Stimulated activated CD4-positive, alpha-beta T cell treated with anti-CD3 and anti-CD28 coated beads, TNF-alpha, amount 100 ng/mL, for 4 hours (primary cell): ENCODE measurements at places on chromosomes 1 and 21.

- peak; percentile 57 for DNase-seq
Measured at GRCh38 chr1:39639305-39640130, at the start of gene HEYL. TSS of gene HEYL (minus strand) at chr1:39639643. CDS start at chr1:39639625, 18 bp downstream.

- DNase-seq = no peak
Measured at GRCh38 chr1:213041443-213041842, 9.6 kb upstream of the RPS6KC1 start.

GRCh38 chr1:56973923-56974742 is 8.3 kb upstream of the C8B start:
- no peak for DNase-seq

- no peak for DNase-seq
Measured at GRCh38 chr1:209430821-209431259, 152.7 kb upstream of the CAMK1G start.

DNA sequence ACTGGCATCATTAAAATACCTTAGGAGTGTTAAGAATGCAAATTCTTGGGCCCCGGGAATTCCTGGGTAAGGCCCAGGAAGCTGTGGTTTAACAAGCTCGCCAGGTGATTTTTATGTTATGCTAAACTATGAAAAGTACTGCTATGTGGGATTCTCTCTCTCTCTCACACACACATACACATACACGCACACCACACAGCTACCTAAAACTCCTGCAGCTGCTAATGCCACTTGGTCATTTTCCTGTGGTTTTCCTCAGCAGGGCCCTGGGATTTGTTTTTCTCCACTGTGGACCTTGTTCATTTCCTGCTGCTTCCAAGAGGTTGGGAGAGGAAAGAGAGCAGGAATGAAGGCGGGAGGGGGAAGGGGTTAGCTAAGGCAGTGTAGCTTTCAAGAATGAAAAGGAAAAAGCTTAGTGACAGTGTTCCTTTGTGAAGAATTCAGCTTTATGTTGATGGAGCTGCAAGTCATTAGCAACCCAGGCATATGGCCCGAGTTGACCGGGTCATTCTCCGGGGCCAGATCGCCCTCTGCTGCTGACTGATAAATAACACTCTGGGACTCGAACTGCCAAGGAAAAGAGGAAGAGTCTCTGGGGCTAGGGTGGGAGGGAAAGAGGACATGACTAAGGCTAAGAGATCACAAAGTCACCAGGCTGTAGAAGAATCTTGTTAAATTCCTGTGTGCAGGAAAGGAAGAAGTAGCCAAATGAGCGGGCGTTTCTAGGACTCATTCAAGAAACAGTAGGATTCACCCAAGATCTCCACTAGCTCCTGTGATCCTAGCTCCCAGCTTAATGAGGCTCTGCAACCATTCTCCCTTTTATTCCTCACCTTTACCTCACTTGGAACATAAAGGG is 30.5 kb upstream of the LRIG2 start:
- no peak for DNase-seq

DNA sequence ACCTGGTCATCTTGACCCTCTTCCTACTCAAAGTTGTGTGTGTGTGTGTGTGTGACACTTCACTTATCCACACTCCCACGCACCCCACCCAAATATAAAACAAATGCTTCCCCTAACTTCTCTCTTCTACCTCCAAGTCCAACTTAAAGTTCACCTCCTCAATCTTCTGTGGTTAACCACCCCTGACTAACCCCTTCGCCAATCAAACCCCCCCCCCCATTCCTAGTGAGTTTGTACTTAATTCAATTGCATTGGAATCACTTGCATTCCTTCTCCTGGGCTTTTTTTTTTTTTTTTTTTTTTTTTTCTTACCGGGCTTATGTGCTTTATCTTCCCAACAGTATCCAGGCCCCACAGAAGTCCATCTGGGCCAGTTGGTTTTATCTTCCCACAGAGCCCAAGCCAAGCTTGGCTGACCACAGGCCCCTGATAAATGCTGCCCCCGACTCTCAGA is 78.4 kb downstream of the CD58 start:
- no peak for DNase-seq

- DNase-seq = no peak
Measured at GRCh38 chr1:95169548-95169947, 52.4 kb downstream of the TLCD4 start.

DNA sequence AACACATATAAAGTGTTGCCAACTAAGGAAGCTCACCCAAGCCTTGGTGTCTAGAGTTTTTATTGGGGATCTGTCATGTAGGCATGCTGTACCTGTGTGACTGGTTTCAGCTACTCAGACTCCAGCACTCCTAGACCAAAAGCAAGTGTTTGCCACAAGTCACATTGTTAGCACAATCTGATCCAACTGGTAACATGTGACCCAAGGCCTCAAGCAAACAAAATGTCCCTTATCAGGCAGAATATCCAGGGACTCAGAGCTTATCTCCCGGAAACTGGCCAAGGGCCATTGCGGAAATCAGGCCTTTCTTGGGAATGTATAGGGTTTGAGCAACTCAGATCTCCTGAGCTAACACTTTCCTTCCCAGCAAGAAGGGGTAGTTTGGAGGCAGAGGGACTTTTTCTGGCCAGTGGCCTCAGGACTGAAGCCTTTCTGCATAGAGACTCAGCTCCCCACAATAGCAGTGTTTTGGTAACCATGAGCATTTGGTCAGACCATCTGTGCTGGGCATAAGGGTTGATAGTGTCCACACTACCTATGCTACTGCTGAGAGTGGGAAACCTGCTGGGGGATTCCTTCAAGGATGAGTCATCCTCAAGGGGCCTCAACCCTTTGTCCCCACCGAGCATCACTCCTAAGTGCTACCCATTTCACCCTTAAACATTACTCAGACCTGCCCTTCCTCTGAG is 29.6 kb downstream of the NHLH2 start:
- DNase-seq = no peak

DNA sequence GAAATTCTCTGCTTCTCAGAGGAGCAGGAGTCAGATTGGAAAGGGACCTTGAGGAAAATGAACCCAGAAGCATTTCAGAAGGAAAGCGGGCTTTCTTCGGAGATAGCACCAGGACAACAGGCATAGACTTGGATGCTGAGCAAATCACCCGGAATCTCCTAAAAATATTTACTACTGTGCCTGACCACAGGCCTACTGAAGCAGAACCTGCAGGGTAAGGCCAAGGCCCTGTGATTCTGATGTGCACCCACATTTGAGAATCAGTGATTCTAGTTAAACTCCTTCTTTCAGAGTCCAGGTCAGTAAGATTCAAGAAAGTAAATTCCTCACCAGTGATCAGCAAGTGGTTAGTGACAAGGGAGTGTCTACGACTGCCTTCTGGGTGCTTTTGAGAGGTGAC is 307.3 kb upstream of the DUSP10 start:
- DNase-seq = no peak

DNA sequence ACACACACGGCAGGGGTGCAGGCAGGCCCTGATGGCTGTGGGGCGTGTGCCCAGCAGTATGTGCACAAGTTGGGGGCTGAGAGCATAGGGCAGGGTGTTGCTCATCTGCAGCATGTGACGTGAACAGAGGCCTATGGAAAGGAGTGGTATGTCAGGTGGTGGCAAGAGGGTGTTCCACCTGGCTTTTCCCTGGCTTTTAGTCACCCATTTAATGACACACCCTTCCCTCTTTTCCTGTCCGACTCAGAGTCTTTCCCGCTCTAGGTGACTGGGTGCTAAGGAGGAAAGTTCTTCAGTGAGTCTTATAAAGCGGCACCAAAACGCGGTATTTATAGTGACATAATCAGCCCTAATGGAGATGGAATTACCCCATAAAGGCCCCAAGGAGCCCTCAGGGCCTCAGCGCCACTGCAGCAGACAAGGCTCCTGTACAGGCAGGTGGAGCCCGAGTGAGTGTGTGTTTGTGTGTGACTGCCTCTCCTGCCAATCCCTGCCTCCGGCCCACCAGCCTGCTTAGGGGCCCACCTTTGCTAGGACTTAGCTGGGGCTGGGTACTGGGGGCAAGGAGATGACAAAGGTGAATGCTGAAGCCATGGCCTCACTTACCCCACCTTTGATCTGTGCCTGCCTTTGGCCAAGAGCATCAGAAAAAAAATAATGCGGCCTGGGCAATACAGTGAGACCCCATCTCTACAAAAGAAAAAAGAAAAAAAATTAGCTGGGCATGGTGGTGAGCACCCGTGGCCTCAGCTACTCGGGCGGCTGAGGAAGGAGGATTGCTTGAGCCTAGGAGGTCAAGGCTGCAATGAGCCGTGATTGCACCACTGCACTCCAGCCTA is 3.3 kb upstream of the EPHA2 start:
- no peak for DNase-seq

DNA sequence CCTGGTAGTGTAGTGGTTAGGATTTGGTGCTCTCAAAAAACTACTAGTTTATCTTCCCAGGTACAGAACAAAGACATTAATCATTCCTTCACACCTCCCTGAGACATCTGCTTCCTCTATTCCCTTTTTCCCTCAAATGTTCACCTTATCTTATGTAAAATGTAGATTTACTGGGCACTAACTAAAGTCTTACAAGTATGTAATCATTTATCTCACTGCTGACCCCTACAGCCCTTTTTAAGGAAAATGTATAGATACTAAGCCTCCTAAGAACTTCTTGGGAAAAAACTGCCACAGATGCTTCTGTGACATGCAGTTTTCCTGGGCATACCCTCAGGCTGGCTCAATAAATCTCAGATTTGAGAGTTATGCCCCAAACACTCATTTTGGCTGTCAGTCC is 50.8 kb upstream of the NEK7 start:
- no peak for DNase-seq

DNA sequence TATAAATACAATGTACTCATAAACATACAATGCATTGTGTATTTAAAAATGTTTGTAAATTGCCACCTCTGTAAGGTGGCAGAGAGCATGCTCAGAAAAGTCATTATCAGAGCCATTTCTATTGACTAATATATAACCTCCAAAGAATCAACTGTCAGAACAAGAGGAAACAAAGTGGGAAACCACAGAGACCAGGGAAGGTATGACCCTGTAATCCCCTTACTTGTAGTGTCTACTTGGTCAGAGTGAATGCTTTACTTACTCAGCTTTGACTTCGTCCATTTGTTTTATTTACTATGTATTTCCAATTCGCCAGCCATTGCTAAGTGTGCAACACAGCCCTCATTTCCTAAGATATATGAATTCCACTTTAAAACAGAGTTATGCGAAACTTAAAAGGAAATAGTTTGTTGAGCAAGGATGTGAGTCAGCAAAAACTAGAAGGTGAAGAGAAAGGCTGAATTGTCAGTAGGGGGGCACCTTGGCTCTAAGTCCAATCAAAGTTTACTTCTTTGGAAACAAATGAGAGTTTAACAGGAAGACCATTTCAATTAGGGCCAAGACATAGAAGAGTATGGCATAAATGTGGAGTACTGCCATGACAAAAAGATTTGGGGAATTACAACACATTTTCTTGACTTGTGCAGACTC is 671.7 kb upstream of the PTBP2 start:
- no peak for DNase-seq

- no peak for DNase-seq
Measured at GRCh38 chr1:26861889-26862378, 1.0 kb upstream of the SFN start.

- no peak for DNase-seq
Measured at GRCh38 chr1:64983110-64983509, 16.8 kb upstream of the JAK1 start.

DNA sequence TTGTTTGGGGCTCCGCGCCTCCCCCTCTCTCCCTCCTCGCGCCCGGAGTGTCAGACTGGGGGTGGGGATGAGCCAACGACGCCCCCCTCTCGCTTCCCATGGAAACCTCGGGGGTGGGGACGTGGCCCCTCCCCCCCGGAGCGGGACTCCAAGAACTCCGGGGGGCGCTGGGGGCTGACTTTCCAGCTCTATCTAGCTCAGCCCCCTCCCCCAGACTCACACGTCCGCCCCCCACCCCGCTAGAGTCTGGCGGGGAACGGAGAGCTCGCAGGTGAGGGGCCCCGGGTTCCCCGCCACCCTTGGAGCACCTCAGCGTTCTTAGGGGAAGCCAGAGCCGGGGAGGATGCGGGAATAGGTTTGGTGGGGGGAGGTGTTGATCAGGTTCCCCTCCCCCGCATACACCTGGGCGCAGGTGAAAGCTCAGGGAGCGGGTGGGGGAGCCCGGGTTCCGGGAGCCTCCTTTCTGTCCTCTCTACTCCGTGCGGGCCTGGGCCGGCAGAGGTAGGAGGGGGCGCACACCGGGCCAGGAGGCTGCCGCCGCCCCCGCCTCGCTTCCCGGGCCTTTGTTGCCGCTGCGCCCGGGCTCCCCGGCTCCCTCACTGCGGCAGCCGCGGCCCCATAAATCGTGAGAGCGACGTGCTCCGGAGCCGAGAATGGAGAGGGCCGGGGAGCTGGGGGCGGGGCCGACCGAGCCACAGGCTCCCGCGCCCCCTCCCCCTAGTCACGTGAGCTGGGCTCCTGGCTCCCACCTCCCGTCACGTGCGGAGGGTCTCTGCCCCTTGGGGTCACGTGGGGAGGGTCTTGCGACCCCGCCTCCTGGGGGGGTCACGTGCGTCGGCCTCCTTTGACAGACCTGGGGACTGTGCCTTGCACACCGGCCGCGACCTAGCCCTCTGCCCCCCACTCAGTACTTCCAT is 1.9 kb downstream of the EFNA3 start:
- DNase-seq = no peak

- DNase-seq = no peak
Measured at GRCh38 chr1:14794906-14795305, 196.4 kb downstream of the KAZN start.

DNA sequence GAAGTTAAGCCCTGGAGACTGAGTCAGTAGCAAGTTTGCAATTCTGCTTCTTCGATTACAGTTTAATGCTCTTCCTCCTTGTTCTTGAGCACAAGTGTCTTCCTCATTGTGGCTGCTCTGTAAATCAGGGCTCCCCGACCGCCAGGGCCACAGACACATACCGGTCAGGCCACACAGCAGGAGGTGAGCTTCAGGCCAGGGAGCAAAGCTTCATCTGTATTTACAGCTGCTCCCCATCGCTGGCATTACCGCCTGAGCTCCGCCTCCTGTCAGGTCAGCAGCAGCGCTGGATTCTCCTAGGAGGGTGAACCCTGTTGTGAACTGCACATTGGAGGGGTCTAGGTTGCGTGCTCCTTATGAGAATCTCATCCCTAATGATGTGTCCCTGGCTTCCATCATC is 1.7 kb upstream of the TRAPPC10 start:
- DNase-seq = no peak

- no peak for DNase-seq
Measured at GRCh38 chr21:28754127-28754611, 238.5 kb downstream of the LTN1 start.

GRCh38 chr21:43603233-43603626 is 56.1 kb downstream of the HSF2BP start:
- DNase-seq = no peak

GRCh38 chr1:83011265-83011664 is 987.7 kb downstream of the TTLL7 start:
- DNase-seq = no peak

DNA sequence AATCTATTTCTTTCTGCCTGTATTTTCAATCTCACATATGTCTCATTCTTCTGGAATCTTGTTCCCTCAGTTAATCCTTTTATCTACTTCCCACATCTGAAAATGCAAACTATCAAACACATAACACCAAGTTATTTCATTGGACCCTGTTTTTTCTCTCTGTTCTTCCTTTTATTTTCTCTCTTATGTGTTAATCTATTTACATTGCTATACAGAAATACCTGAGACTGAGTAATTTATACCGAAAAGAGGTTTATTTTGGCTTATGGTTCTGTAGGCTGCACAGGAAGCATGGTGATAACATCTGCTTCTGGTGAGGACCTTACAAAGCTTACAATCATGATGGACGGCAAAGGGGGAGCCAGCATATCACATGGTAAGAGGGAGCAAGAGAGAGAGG is 247.6 kb downstream of the TGFB2 start:
- no peak for DNase-seq
